ENCODE measurements at places on chromosomes 3 and 15.
A peak's percentile ranks its signal among the peaks of the same experiment; 100 is the strongest.

DNA sequence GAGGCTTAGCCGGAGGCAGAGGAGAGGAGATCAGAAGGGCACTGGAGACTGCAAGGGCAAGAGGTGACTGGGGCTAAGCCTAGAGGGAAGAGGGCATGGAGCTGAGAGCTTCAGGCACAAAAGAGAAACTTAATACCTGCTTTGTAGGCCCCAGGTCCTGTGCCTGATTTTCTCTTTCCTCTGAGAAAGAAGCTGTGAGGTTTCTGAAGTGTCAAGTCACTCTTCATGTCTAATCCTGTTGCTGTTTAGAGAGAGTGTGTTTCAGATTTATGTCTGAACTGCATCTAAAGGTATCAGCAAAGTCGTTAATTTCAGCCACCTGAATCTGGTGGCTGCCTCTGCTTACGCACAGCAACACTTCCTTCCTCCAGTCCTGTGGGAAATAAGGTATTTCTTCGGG, 106.9 kb upstream of the RNU6-1 start:
- no peak for DNase-seq

DNA sequence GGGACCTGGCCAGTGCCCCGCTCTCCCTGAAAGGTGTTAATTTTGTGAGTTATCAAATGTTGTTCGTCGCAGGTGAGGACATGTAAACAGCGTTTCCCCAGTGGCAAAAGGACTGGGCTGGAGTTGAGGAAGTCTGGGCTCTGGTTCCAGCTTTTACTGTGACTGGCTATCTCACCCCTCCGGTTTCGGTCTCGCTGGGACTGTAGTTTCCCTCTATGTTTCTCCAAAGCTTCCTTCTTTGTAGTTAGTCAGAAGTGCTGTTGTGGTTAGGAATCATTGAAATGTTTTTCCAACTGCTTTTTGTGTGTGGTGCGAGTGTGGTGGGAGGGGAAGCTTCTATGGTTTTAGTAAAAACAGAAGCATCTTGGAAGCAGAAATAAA, 990 bp upstream of the CLDN1 start:
- peak; percentile 29 for DNase-seq

GRCh38 chr3:157127831-157128767, 31.8 kb downstream of the CCNL1 start:
- DNase-seq, result no peak

DNA sequence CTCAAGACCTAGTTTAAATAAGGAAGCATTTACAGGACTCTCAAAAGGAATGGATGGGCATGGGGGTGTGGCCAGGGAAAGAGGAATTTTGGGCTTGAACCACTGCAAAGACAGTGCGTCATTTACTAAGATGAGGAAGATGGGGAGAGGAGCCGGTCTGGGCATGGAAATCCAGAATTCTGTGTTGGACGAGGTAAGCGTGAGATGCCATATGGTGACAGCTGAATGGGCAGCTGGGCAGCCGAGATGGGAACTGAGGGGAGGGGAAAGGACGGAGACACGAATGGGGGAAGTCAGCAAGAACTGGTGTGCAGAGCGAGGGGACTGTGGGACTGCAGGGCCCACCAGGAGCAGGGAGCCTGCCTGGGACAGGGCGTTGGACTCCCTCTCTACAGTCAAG, 24.2 kb downstream of the TMEM44 start:
- DNase-seq, result no peak

GRCh38 chr3:140494970-140495369, 182.9 kb upstream of the TRIM42 start:
- no peak for DNase-seq

- DNase-seq, result no peak
Observed at GRCh38 chr3:191543018-191543417, 82.1 kb downstream of the PYDC2 start.

GRCh38 chr3:37743974-37744373, 117.7 kb upstream of the CTDSPL start:
- no peak for DNase-seq

- no peak for DNase-seq
Observed at GRCh38 chr15:99628374-99629001, 62.7 kb downstream of the MEF2A start.

GRCh38 chr15:69712991-69713390, 260.4 kb downstream of the RPLP1 start:
- DNase-seq, result no peak

DNA sequence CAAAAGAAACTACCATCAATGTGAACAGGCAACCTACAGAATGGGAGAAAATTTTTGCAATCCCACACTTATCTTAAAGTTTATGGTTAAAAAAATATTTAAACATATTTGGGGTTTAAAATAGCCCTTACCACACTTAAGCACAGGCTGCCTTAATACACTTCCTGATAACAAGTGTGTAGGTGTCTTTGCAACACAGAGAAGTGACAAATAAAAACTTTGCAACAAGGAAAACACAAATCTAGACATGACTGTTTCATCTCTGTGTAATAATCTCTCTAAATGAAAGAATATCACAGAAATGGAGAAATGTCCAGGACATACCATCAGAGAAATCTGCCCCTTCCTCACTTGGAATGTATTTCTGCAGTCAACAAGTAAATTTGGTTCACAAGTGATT, 464.1 kb upstream of the ARHGEF26 start:
- DNase-seq, result no peak

DNA sequence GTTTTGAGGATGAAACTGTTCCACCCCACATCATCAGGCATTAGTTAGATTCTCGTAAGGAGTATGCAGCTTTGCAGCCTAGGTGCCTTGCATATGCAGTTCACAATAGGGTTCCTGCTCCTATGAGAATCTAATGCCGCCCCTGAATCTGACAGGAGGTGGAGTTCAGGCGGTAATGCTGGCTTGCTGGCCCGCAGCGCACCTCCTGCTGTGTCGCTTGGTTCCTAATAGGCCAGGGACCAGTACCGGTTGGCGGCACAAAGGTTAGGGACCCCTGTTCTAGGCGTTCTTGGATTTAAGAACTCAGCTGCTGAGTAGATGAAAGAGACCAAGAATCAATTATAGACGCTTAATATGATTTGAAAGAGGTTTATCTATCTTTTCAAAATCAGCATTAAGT, 595.4 kb downstream of the CADM2 start:
- no peak for DNase-seq

DNA sequence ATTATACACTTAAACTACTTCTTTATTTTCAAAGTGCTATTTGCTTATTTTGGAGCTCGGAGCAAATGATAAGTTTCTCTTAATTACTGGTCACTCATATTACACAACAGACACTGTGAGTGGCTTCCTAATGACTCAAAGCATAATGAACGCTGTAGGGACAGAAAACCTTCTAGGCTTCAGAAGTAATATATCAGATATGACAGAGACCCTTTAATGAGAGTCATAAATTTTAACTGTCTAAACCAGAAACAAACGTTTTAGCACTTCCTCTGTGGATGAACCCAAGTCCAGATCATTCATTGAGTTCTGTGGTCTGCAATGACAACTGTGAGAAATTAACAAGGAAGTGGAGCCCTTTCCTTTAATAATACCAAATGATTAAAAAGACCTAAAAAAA, 66.6 kb downstream of the ARPP21 start:
- no peak for DNase-seq

GRCh38 chr15:101033801-101034200, 114.6 kb downstream of the LRRK1 start:
- no peak for DNase-seq

GRCh38 chr3:102113421-102114041, 264.2 kb downstream of the NFKBIZ start:
- DNase-seq, result no peak

DNA sequence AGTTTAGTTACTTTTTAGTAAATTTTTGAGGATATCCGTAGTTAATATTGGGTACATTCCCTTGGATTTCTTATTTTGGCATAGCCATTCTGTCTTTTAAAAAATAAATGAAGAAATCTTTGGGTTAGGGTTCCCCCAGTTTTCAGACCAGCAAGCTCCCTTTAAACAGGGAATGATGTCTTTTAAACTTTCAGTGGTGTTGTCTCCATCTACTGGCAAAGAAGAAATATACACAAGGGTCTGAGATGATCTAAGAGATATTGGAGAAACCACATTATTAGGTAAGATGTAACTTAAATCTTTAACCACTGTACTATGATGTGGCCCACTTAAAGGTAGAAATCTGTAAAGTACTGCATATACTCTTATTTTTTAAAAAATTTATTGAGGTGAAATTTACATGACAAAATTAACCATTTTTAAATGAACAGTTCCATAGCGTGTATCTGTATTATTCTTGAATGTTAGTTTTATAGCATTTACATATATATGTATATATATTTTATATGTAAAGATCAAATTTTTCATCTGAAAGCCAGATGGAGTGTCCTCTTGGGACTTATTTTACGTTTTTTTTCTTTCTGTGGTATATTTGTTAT, 35.1 kb upstream of the EIF3J start:
- DNase-seq, result no peak

DNA sequence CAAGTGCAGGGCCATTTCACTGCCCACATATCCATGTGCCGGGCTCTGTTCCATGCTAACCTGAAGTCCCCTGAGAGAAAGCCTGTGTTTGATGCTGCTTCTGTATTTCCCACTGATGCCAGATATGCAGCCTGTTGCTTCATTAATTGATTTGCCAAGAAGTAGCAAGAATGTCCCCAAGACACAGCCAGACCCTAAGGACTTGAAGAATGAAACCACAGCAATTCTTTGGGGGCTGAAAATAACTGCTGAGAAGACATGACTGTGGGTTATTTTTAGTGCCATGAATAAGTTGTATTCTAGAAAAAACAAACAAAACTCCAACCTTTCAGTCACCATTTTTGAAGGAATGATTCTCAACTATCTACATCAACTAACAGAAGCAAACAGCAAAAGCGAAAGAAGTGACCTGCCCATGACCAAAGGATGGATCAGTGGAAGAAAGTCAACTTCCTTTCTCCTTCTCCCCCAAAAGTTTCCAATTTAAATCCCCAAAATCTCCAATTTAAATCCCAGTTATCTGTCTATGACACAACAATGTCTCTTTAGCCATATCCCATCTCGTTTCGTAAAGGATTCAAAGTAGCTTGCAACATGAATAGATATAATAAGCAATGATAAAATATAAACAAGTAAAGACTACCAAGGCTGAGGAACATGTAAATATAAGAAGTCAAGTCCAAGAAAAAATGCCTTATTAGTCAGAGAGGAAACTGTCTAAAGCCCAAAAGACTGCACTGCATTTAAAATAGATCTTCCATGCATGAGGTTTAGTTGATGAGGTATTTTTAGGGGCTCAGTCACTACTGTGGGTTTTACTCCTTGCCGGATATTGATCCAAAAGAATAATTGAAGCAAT, 226.8 kb downstream of the DTWD1 start:
- DNase-seq, result no peak

DNA sequence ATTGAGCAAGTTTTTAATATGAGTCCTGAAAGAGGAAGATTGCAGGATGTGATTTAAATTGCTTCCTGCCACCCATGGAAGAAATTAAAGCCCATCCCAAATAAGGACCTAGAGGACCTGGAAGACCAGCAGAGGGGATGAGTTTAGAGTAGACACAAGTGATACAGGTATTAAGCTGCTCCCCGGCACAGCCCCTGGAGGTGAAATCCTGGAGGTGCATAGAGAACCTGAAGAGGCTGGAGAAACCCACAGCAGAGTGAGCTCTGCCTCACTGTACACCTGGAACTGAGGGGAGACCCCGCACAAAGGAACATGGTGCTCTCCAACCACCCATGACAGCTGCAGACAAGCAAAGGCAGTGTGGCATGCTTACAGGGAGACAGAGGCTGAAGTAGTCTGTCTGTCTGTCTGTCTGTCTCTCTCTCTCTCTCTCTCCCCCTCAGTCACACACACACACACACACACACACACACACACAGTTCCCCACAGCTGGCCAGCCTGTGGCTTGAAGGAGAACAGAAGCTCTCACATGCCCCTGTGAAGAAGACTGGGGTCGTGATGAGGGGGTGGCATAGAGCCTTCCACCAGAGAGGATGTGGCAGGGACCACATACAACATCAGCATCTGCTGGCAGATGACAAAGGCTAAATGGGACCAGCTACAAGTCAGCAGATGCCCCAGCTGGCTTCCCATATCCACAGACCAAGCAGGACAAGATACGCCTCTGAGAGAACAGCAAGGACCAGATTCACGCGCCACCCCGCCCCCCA, 38.1 kb downstream of the FSIP1 start:
- no peak for DNase-seq

DNA sequence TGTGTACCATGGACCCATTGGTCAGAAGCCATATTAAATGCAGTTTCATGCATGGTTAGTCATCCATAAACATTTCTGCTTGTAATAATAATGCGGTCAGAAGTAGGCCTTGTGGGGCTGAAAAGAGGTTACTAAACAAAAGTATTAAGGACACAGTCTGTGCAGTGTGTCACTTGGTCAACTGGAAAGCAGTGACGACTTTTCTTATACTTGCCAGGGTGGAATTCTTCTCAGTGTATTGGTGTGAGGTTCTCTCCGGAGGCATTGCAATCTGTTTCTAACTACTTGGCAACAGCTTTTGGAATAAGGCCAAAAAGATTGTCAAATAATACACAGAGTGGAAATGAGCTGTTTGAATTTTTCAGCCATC, 46.8 kb downstream of the CHL1 start:
- DNase-seq, result no peak

DNA sequence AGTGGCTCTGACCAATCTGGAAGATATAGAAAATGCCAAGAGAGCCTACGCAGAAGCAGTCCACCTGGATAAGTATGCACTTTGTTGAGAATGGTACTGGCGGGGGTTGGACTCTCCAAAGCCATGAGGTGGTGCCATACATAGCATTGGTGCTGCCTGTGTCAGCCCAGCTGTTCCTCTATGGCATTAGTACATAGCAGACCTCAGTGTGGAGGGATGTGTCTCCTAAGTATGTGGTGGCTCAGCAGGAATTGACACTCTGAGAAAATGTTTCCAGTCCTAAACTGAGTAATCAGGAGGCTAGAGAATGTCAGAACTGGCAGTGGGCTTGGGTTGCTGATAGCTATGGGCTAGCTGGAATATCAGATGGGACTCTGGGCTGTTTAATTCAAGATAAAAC, 48.4 kb downstream of the ADPGK start:
- no peak for DNase-seq

- DNase-seq, result no peak
Observed at GRCh38 chr3:4397466-4397865, 69.6 kb downstream of the SUMF1 start.

- DNase-seq, result no peak
Observed at GRCh38 chr3:30488070-30488756, 118.2 kb upstream of the TGFBR2 start.

DNA sequence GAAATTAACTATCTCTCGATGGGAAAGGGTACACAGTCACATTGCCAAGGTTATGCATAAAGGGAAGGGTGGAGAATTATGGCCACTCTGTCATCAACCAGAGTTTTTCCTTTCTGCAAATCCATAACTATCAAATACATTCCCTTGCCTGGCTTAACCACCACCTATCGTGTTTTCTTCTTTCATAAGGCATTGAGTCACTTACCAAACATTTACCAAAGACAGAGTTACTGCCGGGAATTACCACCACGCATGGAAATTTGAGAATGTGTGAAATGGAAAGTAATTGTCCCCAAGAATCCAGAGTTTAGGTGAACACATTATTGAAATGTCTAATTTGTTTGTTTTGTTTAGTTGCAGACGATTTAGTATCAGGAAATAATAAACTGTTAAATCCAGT, 134.3 kb upstream of the LRRN1 start:
- DNase-seq, result no peak

GRCh38 chr3:171646357-171647133, 163.7 kb downstream of the PLD1 start:
- no peak for DNase-seq

GRCh38 chr3:126063358-126063965, 20.5 kb downstream of the SLC41A3 start:
- no peak for DNase-seq

All from femur (tissue), 1 donor.